ENCODE measurements at places on chromosomes 12 and 14. TPM values are rescaled to one million over a fixed set of nuclear protein-coding genes. Genes with fewer than 3 reads are reported as not detected.

DNA sequence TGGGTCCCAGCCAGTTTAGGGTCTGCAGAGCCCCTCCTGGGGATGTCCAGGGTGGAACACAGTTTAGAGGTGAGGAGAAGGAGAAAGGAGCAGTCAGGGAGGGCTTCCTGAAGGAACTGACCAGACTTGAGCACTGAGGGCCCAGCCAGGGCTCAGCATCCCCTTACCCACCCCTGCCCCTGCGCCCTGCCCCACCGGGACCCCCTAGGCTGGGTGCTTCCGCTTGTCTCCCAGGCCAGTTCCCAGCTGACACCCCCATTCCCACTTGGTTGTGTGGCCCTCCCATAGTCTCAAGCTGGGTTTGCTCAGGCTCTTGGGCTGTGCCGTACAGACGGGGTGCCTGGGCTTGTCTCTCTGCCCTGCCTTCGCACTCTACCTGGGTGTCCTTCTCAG lies 26.3 kb upstream of the KIF26A start:
- H3K27me3 ChIP-seq = no peaks in the 10 kb centered on the region
- no peak overlapping the region for H3K4me3 ChIP-seq
- no peaks in the 10 kb centered on the region for H3K36me3 ChIP-seq
- peaks cover 7% of the 10 kb centered on the region for H3K4me1 ChIP-seq
- no peak for DNase-seq
- no peak overlapping the region for H3K27ac ChIP-seq

DNA sequence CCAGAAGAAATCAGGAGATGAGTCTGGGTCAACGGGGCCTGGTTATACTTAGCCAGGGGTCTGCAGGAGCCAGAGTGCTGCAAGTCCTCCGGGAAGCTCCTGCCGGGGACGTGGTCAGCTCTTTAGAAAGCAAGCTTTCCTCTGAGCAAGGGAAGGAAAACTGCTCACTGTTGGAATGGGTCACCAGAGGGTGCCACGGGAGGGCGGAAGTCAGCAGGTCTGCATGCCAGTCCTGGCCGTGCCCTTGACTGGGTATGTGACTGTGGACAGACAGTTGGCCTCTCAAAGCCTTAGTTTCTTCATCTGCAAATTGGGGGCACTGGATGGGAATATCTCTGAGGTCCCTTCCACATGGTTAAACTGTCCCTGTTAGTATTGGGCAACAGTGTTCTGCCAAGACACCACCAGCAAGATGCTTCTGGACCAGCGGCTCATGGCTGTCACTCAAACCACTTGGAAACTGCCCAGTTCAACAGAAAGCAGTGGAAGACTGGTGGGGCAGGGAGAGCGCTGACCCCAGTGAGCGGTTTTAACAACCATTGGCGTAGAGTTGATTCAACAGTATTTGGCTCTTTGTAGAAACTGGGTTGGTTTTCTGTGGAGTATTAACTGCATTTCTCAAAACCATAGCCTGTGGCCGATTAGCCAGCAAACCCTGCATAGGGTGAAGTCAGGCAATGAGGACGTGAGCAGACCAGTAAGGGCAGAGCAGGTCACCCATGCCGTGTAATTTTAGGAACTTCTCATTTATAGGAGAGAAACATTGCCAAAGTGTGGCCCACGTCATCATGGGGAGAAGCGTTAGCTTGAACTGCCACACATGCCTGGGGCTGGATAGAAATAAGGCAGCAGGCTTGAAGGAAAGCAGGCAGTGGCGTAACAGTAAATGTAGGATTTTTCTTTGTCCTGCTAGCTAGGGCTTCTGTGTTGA lies 163.9 kb upstream of the PRMT8 start:
- no peak overlapping the region for H3K27ac ChIP-seq
- no peak overlapping the region for H3K4me3 ChIP-seq
- H3K27me3 ChIP-seq = no peaks in the 10 kb centered on the region
- no peaks in the 10 kb centered on the region for H3K36me3 ChIP-seq

DNA sequence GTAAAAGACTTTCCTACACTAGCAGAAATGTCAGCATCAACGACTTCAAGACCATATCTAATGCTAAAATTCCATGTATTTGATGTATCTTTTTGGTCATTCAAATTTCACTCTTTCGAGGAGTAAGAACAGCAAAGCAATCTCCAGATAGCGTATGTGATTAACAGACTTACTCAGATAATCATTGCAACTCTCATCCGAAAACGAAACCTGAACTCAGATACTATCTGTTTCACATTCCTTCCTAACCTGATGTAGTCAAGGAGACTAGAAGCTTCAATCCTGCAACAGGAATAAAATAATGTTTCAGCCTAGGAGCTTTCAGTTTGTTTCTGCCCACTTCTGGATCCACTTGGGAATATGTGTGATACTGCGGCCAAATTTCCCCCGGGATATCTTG lies 286.3 kb downstream of the NUAK1 start:
- no peaks in the 10 kb centered on the region for H3K27me3 ChIP-seq
- DNase-seq = no peak
- H3K4me3 ChIP-seq = no peak overlapping the region
- no peaks in the 10 kb centered on the region for H3K36me3 ChIP-seq
- no peaks in the 10 kb centered on the region for H3K4me1 ChIP-seq

DNA sequence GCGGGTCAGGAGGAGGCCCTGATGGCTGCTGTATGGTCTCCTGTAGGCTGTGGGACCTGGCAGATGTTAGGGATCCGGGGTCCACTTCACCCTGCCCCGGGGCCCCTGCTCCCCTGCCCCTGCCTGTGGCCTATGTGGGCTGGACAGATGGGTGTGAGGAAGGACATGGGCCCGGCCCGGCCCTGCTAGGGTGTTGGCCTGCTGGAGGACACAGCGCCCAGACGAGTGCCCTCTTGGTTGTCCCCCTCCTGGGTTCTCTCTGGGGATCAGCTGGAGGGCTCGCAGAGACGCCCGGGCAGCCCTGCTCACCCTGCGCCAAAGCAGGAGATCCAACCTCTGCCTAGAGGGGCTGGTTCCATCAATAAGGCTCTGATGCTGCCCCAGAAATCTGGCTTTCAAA lies 36.2 kb downstream of the BEGAIN start:
- H3K27ac ChIP-seq = no peak overlapping the region
- no peak overlapping the region for H3K4me3 ChIP-seq
- no peak for DNase-seq
- no peaks in the 10 kb centered on the region for H3K36me3 ChIP-seq
- H3K4me1 ChIP-seq = peaks cover 20% of the 10 kb centered on the region

GRCh38 chr14:90969531-90970166 lies 90.8 kb downstream of the RPS6KA5 start:
- peaks cover 12% of the 10 kb centered on the region for H3K4me1 ChIP-seq
- DNase-seq = peak; percentile 58
- H3K36me3 ChIP-seq = peaks cover 12% of the 10 kb centered on the region
- H3K27ac ChIP-seq = no peak overlapping the region
- no peaks in the 10 kb centered on the region for H3K27me3 ChIP-seq

DNA sequence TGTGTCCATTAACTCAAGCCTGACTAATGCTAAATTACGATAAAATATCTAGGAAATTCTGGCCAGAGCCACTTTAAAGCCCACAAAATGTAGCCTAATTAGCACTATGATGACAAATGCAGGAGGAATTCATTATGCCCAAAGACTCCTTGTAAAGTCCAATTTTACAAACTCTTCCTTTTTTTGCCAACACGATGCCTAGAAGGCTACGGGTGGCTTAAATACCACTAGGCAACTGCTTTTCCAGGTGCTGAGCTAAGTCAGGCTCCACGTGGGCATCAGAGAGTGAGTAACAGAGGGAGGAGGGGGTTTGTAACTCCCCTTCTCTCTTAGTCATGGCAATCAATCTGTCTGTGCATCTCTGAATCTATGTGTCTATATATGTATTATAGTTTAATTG lies 172.4 kb upstream of the NTF3 start:
- no peaks in the 10 kb centered on the region for H3K27me3 ChIP-seq
- DNase-seq = no peak
- no peaks in the 10 kb centered on the region for H3K36me3 ChIP-seq
- H3K4me3 ChIP-seq = no peak overlapping the region
- H3K4me1 ChIP-seq = no peaks in the 10 kb centered on the region
- H3K27ac ChIP-seq = no peak overlapping the region

DNA sequence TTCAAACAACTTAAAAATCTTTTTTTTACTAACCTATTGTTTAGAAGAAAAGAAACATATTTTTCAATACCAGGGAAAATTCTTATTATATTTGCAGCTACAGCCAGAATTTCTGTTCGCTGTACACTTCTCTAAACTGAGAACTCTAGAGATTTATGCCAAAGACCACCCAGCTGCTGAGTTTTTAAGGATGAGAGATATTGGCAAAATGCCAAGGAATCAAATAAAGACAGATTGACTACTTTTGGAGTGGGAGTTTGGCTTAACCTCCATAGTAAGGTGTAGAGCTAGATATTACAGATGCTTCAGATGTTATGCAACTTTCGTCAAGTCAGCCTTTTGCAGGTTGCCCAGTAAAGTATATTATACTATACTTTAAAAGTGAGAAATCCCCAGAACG lies 71.8 kb downstream of the TTLL5 start:
- H3K27me3 ChIP-seq = no peaks in the 10 kb centered on the region
- H3K36me3 ChIP-seq = peaks cover 3% of the 10 kb centered on the region
- no peak for DNase-seq
- H3K4me3 ChIP-seq = no peak overlapping the region

GRCh38 chr14:104366931-104367865 lies 212.4 kb upstream of the C14orf180 start:
- DNase-seq = no peak
- H3K4me3 ChIP-seq = no peak overlapping the region
- H3K36me3 ChIP-seq = no peaks in the 10 kb centered on the region
- no peaks in the 10 kb centered on the region for H3K27me3 ChIP-seq
- no peaks in the 10 kb centered on the region for H3K4me1 ChIP-seq

Gene DNAI7
- not detected for polyA plus RNA-seq

Gene FOXA1
- polyA plus RNA-seq = not detected

Gene TAS2R7
- not detected for polyA plus RNA-seq

Gene NXPH4
- not detected for polyA plus RNA-seq

Gene RAPGEF3
- not detected for polyA plus RNA-seq

Gene PAWR
- 0.20 TPM for polyA plus RNA-seq

Gene NABP2
- polyA plus RNA-seq = 4.1 TPM
